MCF 10A (cell line): ENCODE measurements at places on chromosomes 2 and 18. TPM values are rescaled to one million over a fixed set of nuclear protein-coding genes. Genes with fewer than 3 reads are reported as not detected.

The ACMSD gene
- not detected in 2 replicates for total RNA-seq

The CHAC2 gene
- total RNA-seq = 7.4 and 10.5 TPM in 2 replicates

DNA sequence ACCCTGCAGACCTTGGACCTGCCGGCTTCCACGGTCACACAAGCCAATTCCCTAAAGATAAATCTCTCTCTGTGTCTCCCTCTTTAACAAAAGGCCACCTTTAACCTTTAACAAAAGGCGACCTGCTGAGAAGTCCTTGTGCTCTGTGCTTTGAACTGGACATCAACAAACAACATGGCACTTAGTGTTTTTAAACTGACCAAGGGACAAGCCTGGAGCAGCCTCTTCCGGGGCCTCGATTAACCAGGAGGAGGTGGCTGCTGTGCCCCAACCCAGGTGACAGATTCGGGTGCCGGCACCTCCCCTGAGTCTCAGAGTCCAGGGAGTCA is 135.3 kb downstream of the RTP5 start:
- H3K4me1 ChIP-seq = no peaks in the 10 kb centered on the region
- no peak overlapping the region for H3K4me3 ChIP-seq
- no peak for DNase-seq
- H3K36me3 ChIP-seq = no peaks in the 10 kb centered on the region

DNA sequence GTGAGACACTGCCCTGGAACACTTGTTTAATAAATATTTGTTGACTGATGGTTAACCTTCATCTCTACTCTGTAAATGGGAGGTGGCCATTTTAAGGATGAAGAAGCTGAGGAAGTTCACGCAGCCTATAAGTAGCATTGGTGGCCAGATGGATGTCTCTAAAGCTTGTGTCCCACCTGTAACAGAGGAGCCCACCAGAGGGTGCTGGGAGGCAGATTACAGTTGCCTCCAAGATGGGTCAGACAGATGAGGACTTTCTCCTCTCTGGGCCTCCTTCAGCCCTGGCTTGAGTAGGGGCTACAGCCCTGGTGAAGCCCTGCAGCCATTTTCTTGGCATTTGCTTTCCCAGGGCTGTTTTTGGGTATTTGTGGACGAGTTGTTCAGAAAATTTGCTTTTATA is 45.0 kb upstream of the MCFD2 start:
- no peak overlapping the region for H3K27ac ChIP-seq
- peaks cover 24% of the 10 kb centered on the region for H3K36me3 ChIP-seq
- DNase-seq = no peak
- H3K4me3 ChIP-seq = no peak overlapping the region

DNA sequence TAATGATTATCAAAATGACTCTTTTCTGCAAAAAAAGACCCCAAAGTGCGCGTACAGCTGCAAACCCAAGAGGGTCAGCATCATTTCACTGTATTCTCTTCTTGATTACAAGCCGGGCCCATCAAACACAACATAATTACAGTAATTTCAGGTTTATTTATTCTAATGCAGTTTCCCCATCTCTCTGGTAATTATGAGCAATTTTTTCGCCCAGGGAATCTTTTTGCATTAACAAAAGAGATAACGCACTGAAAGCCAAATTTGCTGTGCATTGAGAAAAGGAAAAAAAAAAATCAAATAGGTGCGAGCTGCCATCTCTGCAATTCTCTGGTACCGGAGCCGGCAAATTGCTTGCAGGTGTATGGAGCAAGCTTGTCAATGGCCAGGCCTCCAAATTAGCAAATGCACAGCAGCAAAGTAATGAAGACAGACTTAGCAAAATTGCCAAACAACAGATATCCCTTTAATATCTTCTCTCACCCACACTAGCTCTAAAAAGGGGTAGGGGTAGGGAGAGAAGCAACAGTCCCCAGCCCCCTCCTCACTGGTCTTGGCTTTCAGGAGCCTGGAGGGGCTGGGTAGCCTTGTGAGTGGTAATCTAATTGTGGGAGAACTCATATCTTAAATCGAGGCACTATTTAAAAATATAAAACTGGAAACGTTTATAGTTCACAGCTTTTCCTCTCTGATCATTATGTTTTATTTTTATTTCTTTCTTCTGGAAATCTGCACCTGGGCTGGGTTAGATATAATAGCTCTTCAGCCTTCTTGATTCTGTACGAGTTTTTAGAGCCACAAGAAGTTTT is 6.7 kb downstream of the DLX1 start:
- H3K27ac ChIP-seq = no peak overlapping the region
- H3K27me3 ChIP-seq = no peaks in the 10 kb centered on the region
- no peak for DNase-seq
- H3K4me1 ChIP-seq = peaks cover 19% of the 10 kb centered on the region

DNA sequence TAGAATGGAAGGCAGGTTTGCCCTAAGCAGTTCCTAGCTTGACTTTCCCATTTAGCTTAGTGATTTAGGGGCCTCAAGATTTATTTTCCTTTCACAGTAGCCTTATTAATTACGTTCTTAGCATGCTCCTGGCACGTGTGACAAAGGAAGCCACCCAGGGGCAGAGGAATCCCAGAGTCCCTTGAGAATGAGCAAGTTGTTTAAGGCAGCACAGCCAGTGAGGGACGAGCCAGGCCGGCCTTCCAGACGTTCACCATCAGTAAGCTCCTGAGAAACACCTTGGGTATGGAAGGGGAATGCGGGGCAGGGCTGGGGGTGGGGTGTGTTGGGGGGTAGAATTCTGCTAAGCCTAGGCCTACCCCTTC is 76.3 kb downstream of the SOWAHC start:
- H3K27ac ChIP-seq = no peak overlapping the region
- DNase-seq = no peak
- H3K4me1 ChIP-seq = peaks cover 17% of the 10 kb centered on the region

The ITPRIPL1 gene
- not detected in 2 replicates for total RNA-seq

DNA sequence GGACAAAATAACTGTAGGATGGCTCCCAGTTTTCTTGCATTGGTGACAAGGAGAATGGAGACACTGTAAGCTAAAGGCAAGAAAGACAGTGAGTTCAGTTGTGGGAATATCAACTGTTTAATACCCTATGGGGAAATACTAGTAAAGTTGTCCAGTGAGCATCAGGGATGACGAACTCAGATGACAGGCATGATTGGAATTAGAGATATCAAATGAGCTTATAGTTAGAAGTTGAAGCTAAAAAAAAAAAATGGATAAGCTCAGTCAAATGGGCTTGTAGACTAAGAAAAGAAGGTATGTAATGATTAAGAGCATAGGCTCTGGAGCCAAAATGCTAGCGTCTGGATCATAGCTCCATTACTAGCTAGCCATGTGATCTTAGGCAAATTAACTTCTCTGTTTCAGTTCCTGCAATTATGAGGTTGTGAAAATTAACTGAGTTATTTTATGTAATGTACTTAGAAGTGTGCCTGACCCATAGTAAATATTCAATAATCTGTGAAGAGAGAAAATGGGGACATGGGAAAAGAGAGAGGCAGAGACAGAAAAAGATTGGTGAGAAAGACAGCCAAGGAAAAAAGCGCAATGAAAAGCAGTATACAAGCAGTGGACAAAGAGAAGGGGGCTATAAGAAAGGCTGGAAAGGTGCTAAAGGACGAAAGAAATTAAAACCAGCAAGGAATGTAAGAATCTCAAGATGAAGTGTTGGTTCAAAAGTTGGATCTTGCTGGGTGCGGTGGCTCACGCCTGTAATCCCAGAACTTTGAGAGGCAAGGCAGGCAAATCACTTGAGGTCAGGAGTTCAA is 95.7 kb upstream of the SLC39A10 start:
- H3K27ac ChIP-seq = peak overlapping the region; percentile 87
- no peaks in the 10 kb centered on the region for H3K36me3 ChIP-seq
- no peaks in the 10 kb centered on the region for H3K27me3 ChIP-seq
- no peak overlapping the region for H3K4me3 ChIP-seq

The BOLL gene
- total RNA-seq = not detected in 2 replicates

- peaks cover 8% of the 10 kb centered on the region for H3K4me1 ChIP-seq
- H3K27me3 ChIP-seq = no peaks in the 10 kb centered on the region
- H3K4me3 ChIP-seq = no peak overlapping the region
- no peak for DNase-seq
- H3K27ac ChIP-seq = no peak overlapping the region
- H3K36me3 ChIP-seq = no peaks in the 10 kb centered on the region
These were observed 11.8 kb upstream of the CBLN2 start for GRCh38 chr18:72555968-72556367.

DNA sequence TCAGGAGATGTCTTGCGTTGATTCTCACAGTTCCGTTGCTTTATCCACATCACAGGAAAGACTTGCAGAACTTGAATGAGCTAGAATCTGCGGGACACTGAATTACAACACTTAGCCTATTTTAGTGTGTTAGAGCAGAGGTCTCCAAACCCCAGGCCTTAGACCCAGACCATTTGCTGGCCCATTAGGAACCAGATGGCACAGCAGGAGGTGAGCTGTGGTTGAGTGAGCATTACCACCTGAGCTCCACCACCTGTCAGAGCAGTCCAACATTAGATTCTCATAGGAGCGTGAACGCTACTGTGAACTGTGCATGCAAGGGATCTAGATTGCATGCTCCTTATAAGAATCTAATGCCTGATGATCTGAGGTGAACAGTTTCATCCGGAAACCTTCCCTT is 3.8 kb downstream of the MRPL30 start:
- DNase-seq = no peak
- no peak overlapping the region for H3K27ac ChIP-seq
- H3K27me3 ChIP-seq = no peaks in the 10 kb centered on the region
- no peak overlapping the region for H3K4me3 ChIP-seq

GRCh38 chr18:66523219-66523991 is 80.5 kb downstream of the CDH19 start:
- H3K27ac ChIP-seq = no peak overlapping the region
- no peaks in the 10 kb centered on the region for H3K4me1 ChIP-seq
- H3K4me3 ChIP-seq = no peak overlapping the region
- no peak for DNase-seq
- H3K36me3 ChIP-seq = no peaks in the 10 kb centered on the region

The SLC40A1 gene
- 0.15 TPM in 1 of 2 replicates, not detected in the other for total RNA-seq

DNA sequence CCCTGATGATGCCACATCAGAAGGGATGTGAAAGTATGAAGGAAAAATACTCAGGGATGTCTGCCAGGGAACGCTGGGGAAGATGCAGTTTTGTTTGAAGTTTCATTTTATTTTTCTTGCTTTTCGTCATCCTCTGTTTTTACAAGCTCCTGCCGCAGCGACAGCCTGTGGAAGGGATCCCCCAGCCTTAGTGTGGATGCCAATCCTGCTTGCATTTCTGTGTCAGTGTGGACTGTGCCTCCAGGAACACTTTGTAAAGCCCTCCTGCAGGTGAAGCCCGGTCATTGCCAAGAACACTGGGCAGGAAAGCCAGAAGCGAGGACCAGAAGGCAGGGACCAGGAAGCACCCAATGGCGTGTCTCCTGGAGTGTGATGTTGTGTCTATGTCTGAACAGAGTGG is 234.3 kb downstream of the SEPTIN10 start:
- no peak overlapping the region for H3K27ac ChIP-seq
- H3K36me3 ChIP-seq = peaks cover 22% of the 10 kb centered on the region
- no peak for DNase-seq
- H3K4me1 ChIP-seq = peaks cover 15% of the 10 kb centered on the region
- H3K27me3 ChIP-seq = no peaks in the 10 kb centered on the region

- H3K36me3 ChIP-seq = no peaks in the 10 kb centered on the region
- no peak overlapping the region for H3K4me3 ChIP-seq
- no peaks in the 10 kb centered on the region for H3K27me3 ChIP-seq
- no peak overlapping the region for H3K27ac ChIP-seq
These were observed 71.2 kb downstream of the MAIP1 start for GRCh38 chr2:200026332-200027230.

DNA sequence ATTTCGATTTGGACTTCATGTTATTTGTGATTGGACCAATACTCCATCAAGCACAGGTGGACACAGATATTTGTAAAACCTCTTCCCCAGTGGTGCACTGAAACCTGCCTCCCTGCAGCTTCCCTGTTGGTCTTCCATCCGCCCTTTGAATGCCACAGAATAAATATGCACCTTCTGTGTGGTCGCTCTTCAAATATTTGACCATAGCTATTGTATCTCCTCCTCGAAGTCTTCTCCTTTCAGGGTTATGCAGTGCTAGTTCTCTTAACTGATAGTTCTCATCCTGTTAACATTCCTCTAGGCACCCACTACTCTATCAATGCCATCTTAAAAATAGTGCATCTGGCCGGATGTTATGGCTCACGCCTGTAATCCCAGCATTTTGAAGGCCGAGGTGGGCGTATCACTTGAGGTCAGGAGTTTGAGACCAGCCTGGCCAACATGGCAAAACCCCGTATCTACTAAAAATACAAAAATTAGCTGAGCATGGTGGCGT is 12.5 kb downstream of the SPATS2L start:
- no peak for DNase-seq
- H3K4me3 ChIP-seq = no peak overlapping the region
- peaks cover 29% of the 10 kb centered on the region for H3K4me1 ChIP-seq
- no peaks in the 10 kb centered on the region for H3K36me3 ChIP-seq
- no peak overlapping the region for H3K27ac ChIP-seq
- no peaks in the 10 kb centered on the region for H3K27me3 ChIP-seq

GRCh38 chr2:136242687-136243277 is 124.8 kb upstream of the CXCR4 start:
- H3K4me1 ChIP-seq = peaks cover 23% of the 10 kb centered on the region
- H3K27me3 ChIP-seq = no peaks in the 10 kb centered on the region
- no peak for DNase-seq
- H3K36me3 ChIP-seq = no peaks in the 10 kb centered on the region
- H3K27ac ChIP-seq = no peak overlapping the region

DNA sequence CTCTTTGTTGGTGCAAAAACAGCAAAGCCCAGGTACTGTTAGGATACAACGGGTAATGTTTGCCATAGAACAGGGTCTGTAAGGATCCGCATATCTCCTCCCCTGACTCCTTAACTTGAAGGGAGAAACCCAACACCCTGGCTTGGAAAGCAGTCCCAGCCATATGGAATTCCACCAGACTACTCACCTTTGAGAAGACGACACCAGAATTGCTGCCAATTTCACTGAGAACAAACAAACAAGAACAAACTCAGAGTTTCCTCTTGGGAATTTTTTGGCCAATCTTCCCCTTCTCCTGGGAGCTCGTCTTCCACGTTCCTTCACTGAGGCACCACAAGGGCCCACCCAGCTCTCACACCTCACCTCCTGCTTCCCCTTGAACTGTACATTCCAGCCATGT is 29.2 kb downstream of the CAPN14 start:
- H3K27ac ChIP-seq = no peak overlapping the region
- H3K4me3 ChIP-seq = no peak overlapping the region
- no peaks in the 10 kb centered on the region for H3K4me1 ChIP-seq
- H3K27me3 ChIP-seq = peaks cover 43% of the 10 kb centered on the region

GRCh38 chr2:181642086-181642485 is 14.8 kb downstream of the CERKL start:
- no peaks in the 10 kb centered on the region for H3K27me3 ChIP-seq
- no peak overlapping the region for H3K4me3 ChIP-seq
- H3K27ac ChIP-seq = no peak overlapping the region
- no peaks in the 10 kb centered on the region for H3K36me3 ChIP-seq
- no peaks in the 10 kb centered on the region for H3K4me1 ChIP-seq
